Stimulated activated naive CD4-positive, alpha-beta T cell (primary cell): ENCODE measurements at places on chromosomes 13 and 19.

GRCh38 chr13:89568746-89569145 lies 1778.7 kb upstream of the MIR17HG start:
- no peak for DNase-seq

DNA sequence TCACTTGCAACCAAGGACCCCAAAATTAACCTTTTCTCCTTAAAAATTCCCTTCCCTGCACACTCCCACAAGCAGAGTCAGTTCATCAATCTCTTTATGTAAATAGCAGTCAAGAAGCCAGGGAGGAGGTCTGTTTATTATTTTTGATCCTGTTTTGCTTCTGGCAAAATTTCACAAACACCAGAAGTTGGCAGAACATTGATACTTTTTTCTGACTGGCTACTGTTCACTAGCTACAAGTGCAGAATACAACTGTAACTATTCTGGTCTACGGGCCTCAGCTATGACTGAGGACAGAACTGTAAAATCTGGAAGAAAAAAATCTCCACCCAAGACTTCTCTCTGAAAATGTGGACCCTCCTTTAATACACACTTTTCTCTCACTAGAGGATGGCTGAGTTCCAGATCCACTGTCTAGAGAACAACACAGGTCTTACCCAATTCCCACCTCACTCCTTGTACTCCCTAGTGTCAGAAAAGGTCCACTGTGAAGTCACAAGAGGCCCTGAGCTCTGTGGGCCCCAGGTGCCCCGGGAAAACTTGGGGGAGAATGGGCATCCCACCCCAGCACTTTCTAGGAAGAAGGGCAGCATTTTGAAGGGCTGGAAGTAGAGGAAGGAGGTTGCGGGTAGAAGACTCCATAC lies 14.5 kb downstream of the STARD13 start:
- DNase-seq = no peak

DNA sequence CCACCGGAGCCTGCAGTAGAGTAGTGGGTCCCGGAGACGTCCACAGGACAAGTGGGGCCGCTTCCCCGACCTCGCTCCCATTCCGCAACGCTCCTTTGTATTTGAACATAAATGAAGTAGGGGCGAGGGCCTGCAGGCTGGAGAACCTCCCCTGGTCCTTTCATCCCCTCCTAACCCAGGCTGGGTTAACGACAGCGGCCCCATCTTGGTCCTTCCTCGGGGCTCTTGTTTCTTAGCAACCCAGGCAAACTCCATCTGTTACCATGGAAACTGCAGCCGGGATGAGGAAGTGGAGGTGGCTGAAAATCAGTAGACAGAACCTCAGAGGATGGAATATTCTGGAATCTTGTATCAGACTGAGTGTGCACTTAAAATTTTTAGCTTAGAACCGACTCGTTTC lies 132.6 kb upstream of the USP29 start:
- DNase-seq = no peak

DNA sequence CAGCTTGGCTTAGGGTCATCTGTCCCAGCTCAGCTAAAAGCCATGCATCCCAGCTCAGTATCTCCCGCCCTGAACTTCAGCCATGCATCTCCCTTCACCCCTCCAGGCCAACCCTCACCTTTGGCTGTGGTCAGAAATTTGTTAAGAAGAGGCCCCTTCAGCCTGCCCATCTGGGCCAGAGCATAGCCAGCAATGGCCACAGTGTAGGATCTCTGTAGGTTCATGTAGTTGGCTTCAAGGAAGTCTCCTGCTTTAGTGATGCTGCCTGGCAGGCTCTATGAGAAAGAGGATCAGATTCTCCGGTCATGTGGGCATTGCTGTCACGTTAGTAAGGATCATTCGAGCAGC lies 16.6 kb upstream of the TNFSF14 start:
- DNase-seq = no peak

GRCh38 chr19:44661904-44662303 lies 9.4 kb upstream of the CEACAM19 start:
- DNase-seq = no peak

DNA sequence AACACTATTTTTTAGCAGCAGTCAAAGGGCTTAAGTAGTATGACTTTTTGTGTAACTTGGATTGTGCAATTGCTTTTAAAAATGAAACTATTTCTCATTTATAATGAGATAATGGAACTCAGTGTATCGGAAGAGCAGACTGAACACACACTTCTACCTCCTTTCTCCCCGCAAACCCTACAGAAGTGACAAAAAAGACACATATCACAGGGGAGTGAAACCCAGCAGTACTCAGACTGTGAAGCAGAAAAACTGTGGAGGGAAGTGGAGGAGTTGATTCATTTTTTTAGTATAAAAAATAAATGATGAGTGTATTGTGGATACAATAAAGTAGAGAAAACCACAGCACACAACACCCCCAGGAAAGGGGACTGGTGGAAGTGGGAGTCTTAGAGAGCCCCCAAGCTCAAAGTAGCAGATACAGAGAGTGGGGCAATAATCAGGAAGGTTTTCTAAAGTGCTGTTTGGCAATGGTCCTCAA lies 9.7 kb downstream of the LPAR6 start:
- no peak for DNase-seq

DNA sequence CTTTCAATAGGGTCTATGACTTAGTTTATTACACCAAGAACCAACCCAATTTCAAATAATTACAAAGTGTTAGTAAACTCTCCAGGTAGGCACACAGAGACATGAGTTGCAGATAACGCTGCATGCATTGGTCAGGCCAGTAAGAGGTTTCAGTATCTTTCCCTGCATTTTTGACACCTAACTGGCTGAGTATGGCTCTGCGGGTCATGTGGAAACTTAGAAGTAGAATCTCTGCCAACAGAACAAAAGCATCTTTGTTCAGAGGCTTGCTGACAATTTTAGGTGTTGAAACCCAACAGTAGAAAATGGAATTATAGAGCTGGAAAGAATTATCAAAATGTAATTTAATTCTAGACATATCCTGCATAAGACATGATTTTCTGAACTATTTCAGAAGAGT lies 25.3 kb downstream of the HTR2A start:
- no peak for DNase-seq

DNA sequence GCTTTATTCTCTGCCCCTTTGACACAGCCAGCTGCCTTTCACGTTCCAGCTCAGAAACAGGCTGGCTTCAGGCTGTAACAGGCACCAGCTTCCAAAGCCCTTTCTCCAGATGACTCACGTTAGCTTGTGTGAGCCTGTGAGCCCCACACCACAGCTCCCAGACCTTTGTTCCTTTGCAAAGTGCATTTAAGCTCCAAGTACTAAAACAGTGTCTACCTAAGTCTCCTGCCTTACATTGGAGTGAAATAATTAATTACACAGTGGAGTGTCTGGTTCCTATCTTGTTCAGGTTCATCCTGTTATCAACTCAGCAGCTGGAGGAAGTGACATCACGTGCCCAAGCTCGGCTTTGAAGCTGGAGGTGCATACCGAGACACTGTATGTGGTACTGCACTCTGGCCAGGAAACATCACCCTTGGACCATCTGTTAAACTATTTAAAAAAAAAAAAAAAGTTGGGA lies 475.8 kb downstream of the FOXO1 start:
- DNase-seq = peak; percentile 36

DNA sequence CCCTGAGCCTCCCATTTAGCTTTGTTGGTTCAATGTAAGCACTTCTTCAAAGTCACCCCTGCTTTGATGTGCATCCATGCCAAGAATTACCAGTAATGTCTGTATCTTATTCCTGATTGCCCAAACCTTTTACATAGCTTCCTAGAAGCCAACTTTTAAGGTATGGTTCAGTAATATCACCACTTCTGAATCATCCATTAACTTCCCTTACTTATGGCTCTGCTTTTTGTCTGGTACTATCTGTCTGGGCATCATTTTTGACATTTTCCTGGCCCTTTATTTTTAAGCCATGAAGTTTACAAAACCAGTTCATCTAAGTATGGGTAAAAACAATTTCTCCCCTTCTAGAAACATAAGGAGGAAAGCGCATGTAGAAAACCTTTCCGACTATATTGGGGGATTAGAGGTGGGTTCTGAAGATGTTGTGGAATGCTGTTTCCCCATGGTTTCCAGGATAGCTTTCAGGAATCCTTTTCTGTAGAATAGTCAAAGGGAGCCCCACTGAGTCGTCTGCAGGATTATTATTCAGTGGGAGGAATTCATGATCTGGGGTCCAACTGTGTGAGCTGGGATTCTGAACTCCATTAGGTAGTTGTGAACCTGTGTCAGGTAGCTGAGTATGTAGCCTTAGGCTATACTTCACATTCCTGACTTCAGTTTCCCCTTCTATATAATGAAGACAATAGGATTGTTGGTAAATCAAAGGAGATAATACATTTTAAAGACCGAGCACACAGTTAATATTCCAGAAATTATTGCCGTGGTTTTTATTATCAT lies 163.8 kb downstream of the SUCLA2 start:
- DNase-seq = no peak

DNA sequence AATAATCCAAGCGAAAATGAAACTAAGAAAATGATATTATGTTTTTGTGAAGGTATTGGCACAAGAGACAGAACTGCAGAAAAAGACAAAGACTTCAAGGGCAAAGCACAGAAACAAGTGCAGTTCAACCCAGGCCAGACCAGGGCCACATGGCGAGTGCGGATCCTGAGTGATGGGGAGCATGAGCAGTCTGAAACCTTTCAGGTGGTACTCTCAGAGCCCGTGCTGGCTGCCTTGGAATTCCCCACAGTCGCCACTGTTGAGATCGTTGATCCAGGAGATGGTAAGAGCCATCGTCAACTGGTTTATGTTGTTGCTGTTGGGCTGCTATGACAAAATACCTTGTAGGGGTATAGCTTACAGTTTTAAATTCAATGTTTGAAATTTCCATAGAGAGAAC lies 82.6 kb downstream of the FREM2 start:
- DNase-seq = no peak

DNA sequence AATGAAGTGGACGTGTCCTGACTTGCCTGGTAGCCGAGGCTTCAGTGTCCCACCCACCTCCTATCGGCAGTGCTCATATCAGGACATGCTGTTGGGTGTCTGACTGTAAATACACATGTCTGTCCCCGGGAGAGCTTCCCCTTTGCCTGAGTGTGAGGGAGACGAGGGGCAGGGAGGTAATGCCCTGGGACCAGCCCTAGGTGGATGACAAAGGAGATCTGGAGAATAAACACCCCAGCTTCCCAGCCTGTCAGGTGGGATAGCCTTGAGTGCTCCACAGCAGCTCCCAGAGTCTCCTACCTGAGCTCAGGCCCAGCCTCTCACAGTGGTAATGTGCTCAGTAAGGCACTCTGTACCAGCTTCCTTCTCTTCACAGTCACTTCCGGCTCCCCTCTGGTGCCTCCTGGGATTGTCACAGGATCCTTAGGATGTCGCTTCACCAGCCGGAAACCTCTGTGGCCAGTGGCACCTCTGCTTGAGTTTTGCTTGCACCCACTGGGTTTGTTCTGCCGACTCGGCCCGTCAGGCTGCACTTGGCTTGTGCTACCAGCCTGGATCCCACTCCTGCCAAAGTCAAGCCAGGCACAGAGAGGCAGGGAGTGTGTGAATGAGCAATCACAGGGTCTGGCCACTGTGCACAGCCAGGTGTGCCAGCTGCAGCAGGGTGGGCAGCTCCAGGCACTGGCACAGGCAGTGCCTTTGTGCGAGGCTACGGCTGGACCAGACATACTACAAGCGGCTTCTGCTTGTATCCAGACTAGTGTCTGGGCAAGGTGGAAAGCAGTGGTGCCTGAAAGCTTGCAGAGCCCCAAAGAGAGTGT lies 54.4 kb upstream of the RGCC start:
- DNase-seq = no peak

DNA sequence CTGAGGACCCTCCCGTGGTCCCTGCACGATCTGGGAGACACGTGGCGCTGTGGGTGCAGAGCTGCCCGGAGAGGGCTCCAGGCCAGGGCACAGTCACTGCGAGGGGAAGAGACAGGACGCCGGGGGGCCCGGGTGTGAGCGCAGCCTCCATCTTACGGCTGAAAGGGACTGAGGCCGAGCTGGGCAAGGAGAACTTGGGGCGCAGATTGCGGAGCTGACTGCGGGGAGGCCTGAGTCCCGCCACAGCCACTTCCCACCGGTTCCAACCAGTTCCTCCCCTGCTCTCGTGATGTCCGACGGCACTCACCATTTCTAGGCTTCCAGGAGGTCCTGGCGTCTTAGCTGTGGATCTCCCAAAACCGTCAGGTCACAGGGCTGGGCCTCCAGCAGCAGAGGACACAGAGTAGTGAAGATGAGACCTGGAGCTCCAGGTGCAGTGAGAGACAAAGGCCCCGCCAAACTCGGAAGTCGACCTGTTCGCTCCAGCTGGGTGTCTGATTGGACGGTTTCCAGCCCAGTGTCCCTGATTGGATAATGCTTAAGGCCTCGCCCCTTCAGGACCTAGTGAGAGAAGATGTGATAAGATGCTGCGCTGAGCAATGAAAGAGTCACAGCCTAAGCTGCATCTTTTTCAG lies 4.8 kb upstream of the ZNF253 start:
- DNase-seq = peak; percentile 48

DNA sequence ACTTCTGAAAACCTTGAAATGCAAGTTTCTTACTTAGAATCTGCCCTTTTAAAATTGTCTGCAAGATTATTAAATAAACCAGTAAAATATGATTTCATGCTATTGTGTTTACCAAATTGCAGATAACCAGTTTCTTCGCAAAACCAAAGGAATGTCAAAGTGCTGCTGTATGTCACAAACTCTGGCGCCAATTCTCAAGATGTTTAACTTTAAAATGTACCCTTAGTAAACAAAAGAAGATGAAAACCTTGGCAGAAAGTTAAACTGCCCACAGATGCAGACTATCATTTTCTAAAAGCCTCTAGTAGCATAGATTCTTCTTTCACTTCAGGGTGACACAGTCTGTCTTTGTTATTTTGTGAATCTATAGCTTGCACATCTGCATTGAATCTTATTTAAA lies 189.2 kb downstream of the SLITRK6 start:
- DNase-seq = no peak

- no peak for DNase-seq
Measured at GRCh38 chr13:28322256-28322905, 172.5 kb downstream of the FLT1 start.

DNA sequence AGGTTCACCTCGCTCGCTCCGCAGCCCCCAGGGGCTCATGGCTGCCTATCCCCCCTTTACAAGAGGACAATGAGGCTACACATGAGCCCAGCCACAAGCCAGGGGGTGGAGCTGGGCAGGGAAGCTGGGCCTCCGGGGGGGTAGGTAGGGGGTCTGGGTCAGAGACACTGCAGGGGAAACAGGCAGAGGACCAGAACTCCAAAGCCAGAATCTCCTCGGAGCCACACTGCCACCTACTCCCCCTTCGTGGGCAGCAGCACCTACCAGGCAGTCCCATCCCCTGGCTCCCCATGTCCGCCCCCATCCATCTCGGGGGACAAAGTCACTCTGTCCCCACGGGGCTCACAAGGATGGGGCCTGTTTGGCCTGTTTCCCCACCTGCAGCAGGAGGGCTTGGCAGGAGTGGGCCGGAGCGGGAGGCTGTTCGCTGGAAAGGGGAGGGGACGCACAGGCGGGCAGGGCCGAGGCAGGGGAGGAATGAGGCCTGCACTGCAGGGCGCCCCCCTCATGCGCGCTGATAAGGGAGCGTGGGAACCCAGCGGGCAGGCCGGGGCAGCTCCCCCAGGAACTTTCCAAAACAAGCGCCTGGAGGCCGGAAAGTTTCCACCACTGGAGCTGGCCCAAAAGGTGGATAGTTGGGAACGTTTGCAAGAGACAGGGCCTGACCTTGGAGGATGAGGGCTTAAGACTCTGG lies 545 bp upstream of the ISYNA1 start:
- DNase-seq = no peak

GRCh38 chr13:99997702-99998214 lies 16.2 kb downstream of the ZIC2 start:
- no peak for DNase-seq

GRCh38 chr13:112818040-112818697 lies 128.3 kb downstream of the ATP11A start:
- no peak for DNase-seq
